ENCODE measurements at places on chromosomes 4 and X.

DNA sequence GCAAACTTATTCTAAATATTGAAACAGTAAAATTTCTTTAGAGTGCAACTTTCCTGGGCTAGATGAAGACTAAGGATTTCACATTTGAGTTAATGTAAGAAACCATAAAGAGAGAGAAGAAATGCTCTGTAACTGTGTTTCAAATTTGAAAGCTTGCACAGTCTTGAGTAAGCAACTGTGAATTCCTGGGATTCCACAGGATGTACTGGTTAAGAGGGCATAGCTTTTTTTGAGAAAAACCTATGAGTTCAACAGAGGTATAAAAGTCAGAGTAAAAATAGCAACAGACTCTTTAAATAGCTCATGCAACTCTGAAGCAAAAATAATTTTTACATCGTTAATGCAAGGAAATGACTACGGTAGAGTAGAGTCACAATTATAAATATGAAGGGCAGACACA, 25.5 kb downstream of the ZNF330 start:
- DNase-seq: no peak

GRCh38 chr4:31146366-31146765, 426.2 kb downstream of the PCDH7 start:
- no peak for DNase-seq

GRCh38 chr4:153507310-153508073, 41.3 kb downstream of the TMEM131L start:
- DNase-seq: no peak

DNA sequence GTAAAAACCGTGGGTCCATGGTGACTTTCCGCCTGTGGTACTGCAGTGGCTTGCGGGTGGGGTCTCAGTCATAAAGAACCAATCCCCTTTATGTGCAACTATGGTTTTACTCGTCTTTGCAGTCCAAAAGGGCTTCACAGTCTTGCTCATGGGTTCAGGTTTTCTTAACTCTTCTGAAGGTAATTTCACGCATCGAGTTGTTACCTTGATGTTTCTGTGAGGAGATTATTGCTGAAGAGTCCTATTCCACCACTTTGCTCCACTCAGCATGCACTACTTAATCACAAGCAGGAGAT, 41.5 kb downstream of the F8 start:
- DNase-seq: no peak

- DNase-seq: peak; percentile 59
Measured at GRCh38 chrX:154516656-154517100, 646 bp upstream of the FAM3A start.

DNA sequence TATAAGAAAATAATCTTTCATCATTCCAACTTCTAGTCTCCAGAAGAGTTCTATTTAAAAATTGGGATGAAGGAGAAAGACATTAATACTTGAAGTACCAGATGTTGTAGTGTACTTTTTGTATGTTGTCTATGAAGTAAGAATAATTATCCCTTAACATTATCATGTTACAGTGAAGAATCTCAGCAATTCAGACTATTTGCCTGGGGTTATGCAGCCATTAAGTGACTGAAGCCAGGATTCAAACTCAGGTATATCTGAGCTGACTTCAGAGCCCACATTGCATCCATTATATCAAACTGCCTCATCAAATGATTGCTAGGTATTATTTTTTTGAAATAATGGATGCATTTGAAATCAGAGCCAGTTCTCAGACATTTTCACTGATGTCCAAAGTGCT, 76.1 kb upstream of the FHDC1 start:
- no peak for DNase-seq

GRCh38 chr4:15001869-15002658, at the start of gene CPEB2:
TSS of gene CPEB2 (plus strand) at chr4:15002481. CDS start at chr4:15002674, 193 bp downstream.
- DNase-seq: peak; percentile 92

DNA sequence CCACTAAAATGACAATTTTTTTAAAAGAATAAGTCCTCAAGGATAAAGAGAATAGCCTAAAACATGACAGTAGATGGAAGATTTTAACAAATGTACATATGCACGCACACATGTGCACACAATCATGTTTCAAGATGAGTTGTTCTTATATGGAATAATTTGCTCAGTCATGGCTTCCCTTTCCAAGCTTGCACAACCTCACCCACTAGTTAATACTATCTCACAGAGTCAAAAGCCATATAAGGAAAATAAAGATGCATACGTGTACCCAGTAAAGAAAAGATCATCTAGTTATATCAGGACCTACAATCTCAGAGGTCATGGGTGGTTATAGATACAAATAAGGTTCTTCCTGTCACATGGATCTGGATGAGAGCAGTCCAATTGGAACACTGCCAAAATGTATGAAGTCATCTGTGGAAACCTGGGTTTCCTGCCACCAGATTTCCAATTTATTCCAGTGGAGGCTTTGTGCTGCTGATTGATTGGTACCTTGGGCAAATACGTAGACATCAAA, 56.1 kb downstream of the FAM13A start:
- DNase-seq: no peak

- no peak for DNase-seq
Measured at GRCh38 chr4:102878901-102879300, 10.1 kb downstream of the CISD2 start.

GRCh38 chr4:26384380-26385057, 63.7 kb downstream of the RBPJ start:
- DNase-seq: peak; percentile 51

DNA sequence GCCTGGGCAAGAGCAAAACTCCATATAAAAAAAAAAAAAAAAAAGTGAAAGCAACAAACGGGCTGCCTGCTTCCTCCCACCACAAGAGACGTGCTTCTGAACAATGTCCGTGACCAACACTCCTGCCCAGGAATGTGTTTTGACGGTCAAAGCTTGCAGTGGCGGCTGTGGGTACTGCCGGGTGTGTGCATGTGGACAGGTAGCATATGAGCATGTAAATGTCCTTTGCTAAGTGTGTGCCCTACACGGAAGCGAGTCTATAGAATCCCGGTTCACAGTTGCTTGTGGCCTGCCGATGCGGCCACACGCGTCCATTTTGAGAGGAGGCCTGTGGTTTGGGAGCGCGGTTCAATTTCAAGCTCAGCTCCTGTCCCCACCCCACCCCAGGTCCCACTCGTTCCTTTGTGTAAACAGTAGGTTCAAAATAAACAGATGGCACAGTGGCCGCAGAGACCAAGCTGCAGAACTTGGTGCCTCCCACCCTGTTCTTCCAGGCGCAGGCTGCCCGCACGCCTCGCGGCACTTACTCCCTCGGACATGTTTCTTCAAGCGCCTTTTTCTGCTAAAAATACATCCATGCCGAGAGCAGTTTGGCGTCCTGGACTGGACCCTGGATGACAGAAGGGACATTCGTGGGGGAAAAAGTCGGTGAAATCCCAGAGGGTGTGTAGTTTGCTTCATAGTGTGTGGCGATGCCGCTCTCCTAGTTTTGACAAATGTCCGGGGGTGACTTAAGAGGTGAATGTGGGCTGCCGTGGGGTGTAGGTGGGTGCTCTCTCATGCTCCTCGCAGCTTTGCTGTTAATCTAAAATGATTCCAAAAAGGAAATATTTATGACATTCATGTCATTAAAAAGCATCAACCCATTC, 11.5 kb upstream of the NKX1-1 start:
- DNase-seq: peak; percentile 31

DNA sequence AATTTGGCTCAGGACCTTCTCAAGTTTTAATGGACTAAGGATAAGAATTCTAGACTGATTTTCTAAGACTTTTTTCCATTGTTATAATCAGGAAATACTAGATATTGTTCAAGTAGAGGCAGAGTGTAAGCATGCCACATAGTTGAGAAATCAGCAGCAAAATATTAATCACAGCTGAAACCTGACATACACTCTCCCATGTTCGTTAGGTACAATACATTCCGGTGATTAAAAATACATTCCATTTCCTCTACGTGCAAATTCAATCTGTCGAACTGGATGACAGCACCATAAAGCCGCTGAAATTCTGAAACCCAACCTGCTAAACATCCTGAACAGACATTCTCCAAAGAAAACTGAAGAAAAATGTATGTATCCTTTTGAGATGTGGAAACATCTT, 587.6 kb upstream of the DIPK2B start:
- DNase-seq: no peak

- no peak for DNase-seq
Measured at GRCh38 chrX:134738445-134738844, 80.2 kb upstream of the PLAC1 start.

DNA sequence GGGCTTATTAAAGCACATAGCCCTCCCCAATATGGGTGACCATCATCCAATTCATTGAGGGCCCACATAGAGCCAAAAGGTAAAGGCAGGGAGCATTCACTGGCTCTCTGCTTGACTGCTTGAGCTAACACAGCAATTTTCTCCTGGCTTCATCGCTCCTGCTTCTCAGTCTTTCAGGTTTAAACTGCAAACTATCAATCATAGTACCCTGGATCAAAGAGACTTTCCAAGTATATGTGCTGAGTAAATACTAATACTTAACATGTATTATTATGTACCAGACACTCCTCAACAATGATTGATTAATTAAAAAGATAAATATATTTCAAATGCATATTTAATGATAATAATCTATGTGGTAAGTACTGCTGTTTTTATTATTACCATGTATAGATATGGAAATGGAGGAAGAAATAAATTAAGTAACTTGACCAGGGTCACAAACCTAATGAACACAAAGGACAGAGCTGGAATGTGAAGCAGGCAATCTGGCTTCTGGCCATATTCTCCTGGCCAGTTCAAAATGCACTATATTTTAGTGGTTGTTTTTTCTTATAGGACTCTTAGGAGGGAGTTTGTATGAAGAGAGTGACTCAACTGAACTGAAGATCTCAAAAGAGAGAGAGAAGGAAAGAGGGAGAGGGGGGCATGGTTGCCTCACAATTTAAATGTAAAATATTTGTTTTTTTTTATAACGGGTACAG, 1197.3 kb downstream of the TECRL start:
- no peak for DNase-seq

GRCh38 chr4:8643441-8643840, 50.9 kb downstream of the CPZ start:
- DNase-seq: no peak

- no peak for DNase-seq
Measured at GRCh38 chr4:61210186-61210939, 10.2 kb downstream of the ADGRL3 start.

DNA sequence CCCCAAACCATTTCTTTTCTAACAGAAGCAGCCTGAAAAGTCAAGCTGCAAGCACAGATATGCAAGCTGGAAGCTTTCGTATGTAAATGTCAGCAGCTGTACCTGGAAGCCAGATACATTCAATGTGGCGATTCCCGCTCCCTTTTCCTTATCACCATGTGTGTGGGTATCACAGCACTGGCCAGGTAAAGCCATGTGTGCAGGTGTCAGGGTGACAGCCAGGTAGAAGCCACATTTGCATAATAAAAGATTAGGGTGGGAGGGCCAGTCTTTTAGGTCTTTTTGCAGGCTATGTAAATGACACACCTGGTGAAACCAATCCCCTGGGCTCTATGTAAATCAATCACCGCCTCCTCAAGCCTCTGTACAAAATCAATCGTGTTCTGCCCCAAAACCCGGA, 50.1 kb downstream of the RXFP1 start:
- DNase-seq: peak; percentile 87

DNA sequence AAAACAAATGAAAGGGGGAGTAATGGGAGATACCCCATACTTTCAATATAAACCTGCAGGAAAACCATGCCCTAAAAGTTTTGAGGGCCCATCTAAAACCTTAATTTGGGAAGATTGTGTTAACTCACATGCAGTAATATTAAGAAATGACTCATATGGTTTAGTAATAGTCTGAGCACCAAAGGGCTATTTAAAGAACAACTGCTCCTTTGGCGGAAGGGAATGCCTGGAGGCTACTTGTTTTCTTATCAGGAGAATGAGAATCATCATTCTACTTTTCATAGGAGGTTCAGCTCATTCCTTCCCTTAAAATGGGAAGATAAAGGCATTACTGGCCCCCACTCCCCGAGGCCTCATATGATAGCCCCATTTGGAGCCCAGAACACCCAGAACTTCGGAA, 47.6 kb downstream of the SPIN3 start:
- no peak for DNase-seq

- DNase-seq: peak; percentile 96
Measured at GRCh38 chr4:15906020-15906443, 32.5 kb downstream of the FGFBP1 start.

DNA sequence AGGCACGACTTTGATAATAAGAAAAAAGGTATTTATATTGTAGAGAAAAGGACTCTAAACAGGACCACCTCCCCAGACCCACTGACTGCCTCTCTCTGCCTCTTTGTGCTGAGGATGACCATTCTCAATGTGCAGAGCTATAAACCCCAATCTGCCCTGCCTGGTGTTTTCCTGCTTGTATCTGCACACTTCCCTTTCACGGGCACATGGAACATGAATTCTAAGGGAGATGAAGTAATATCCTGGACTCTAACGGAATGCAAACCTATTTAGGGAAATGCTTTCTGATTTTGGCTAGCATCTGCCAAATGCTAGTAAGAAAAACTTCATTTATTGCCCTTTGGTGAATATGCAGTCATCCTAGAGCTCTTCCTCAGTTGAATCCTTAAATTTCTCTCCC, 2.4 kb downstream of the DIPK2B start:
- DNase-seq: no peak

GRCh38 chrX:70527610-70528345, 83.1 kb downstream of the DLG3 start:
- no peak for DNase-seq

DNA sequence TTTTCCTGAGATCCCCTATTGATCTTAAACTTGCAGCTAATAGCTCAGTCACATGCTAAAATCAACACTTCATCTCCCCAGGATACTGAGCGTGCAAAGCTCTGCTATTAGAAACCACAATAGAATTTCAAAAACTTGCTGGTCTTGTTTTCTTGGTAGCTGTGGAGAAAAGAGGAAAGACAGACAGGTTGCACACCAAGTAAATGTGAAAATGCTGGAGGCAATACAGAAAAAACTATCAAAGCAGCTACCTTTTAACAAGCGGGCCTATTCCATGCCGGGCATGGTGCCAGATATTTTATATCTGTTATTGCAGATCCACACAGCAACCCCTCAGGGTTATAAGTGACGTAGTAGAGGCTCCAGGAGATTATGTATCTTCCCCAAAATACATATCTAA, 171.9 kb downstream of the DCTD start:
- DNase-seq: no peak

DNA sequence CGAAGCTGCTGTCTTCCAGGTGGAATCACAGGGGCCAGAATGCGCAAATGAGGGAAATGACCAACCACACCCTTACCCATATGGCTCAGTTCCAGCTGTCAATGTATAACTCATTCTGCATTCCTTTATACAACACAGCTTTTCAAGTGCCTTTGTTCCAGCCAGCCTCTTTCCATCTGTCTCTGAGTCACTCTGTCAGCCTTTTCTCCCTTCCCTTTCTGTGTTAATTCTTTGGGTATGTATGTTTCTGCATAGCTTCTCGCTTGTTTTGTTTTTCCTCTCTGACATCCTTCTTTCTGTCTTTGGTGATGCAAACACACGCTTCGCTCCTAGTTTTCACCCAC, 54.5 kb downstream of the RS1 start:
- no peak for DNase-seq

GRCh38 chrX:130295519-130296296, 27.0 kb upstream of the ZNF280C start:
- DNase-seq: no peak

DNA sequence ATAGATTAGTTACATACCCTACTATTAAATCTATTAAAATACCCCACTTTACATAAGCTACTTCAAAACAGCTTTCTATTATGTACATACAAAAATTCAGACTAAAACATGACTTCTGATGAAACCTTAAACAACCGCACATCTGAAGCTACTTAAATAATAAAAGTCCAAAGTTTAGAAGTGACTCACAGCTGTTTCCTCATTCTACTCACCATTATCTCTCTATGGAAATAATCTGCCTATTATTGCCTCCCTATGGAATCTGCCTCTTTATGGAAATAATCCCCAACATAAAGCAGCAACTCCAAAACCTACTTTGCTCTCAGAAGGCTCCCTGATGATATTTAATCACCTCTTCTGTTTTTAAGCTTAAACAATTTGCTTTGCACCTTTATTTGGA, 15.7 kb upstream of the BANK1 start:
- no peak for DNase-seq

Measured in H9 (cell line).